ENCODE measurements at places on chromosomes 4 and X. TPM values are rescaled to one million over a fixed set of nuclear protein-coding genes. Genes with fewer than 3 reads are reported as not detected.

DNA sequence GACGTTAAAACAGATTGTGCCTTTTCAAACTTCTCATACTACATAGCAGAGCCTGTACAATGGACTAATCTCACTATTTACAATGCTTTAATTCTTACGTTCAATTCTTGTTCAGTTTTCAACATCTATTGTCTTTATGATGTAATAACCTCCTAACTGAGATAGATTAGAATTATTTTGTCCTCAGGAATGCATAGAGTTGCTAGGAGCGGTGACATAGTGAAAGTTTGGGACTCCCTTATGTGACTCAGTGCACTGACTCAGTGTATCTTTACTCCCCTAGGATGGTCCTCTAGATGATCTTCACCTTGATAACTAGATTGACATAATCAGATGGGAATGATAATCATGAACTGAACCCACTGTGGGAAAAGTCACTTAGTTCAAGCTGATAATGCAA, 151.5 kb downstream of the VEGFC start:
- no peak overlapping the region for H3K27ac ChIP-seq
- H3K27me3 ChIP-seq = no peaks in the 10 kb centered on the region
- peaks cover 16% of the 10 kb centered on the region for H3K4me1 ChIP-seq
- no peak overlapping the region for H3K4me3 ChIP-seq
- H3K36me3 ChIP-seq = no peaks in the 10 kb centered on the region
- DNase-seq = no peak

DNA sequence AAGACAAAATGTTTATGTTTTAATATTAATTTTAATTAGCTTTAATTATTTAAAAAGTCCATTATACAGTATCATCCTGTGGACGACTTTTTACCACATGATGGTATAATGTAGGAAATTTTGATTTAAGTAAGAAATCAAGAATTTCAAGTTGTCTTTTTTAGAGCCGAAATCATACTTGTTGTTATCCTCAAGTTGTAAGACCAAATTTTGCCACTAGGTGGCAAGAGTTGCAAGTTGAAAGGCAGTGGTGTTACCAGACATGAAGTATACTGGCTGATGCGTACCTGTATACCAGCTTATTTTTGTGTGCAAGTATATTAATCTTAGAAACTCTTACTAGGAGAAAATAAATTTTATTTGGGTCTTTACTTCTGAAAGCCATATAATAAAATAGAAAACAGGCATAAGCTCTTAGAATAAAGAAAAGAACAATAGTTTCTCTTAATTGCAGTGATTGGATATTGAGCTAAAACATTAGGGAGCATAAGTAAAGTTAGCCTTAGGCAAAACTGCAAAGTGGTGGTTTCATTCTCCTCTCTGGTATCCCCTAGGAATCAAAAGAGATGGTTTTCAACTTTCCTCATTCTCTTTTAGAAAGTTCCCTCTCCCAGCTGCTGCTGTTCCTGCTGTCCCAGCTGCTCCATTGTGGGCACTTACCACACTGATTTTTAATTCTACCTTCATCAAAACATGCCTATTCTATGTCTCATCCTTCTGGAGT, 118.0 kb upstream of the WDFY3 start:
- peak; percentile 54 for DNase-seq
- H3K36me3 ChIP-seq = no peaks in the 10 kb centered on the region
- H3K27me3 ChIP-seq = no peaks in the 10 kb centered on the region
- H3K4me1 ChIP-seq = no peaks in the 10 kb centered on the region
- no peak overlapping the region for H3K27ac ChIP-seq

DNA sequence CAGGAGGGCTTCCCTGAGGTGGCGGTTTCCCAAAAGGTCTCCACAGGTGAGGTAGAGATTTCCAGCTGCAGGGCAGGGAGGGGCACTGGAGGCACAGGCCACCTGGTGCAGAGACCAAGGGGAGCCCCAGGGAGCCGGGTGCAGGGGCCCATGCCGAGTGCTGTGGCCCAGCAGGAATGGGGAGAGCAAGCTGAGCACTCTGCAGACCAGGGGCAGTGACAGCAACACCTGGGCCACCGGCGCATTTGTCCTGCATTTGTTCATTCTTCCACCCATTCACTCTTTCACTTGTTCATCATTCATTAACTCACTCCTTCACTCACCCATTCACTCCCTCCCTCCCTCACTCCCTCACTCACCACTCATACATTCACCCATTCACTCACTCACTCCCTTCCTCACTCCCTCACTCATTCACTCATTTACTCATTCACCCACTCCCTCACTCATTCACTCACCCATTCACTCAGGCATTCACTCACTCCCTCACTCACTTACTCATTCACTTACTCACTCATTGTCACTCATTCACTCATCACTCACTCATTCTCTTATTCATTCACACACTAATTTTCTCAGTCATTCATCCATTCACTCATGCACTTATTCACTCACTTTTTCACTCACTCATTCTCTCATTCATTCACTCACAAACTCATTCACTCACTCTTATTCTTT, 16.3 kb downstream of the CPZ start:
- no peak overlapping the region for H3K27ac ChIP-seq
- no peak overlapping the region for H3K4me3 ChIP-seq
- DNase-seq = no peak
- no peaks in the 10 kb centered on the region for H3K4me1 ChIP-seq
- no peaks in the 10 kb centered on the region for H3K36me3 ChIP-seq

GRCh38 chr4:30716158-30716557, 4.0 kb upstream of the PCDH7 start:
- H3K27me3 ChIP-seq = peaks cover 39% of the 10 kb centered on the region
- no peak overlapping the region for H3K27ac ChIP-seq
- peak overlapping the region; percentile 79 for H3K4me3 ChIP-seq
- H3K36me3 ChIP-seq = peaks cover 30% of the 10 kb centered on the region
- DNase-seq = no peak
- peaks cover 23% of the 10 kb centered on the region for H3K4me1 ChIP-seq

Gene RCHY1
- 12.5 TPM for total RNA-seq

Data from Calu3 (cell line).